Stimulated activated CD8-positive, alpha-beta memory T cell treated with anti-CD3 and anti-CD28 coated beads, Interleukin-4, amount 100 ng/mL, for 1 hour (primary cell): ENCODE measurements at places on chromosomes 5 and 9.

DNA sequence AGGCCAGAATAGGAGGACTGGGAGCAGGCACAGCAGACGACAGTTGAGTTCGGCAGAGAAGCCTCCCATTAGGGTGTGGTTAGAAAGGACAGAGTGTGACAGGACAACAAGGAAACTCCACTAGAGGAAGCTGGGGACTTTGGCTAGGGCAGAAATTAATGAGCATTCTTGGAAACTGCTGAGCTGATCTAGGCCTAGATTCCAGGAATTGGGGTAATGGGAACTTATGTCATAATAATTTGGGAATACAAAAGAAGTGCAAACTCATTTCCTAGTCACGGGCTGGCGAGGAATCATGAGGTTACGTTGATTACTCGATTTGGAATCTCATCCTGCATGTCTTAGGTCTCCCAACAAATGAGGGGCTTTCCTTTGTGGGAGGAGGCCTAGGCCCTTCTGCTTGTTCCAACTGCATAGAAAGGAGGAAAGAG lies 144.6 kb upstream of the RPS23 start:
- no peak for DNase-seq

DNA sequence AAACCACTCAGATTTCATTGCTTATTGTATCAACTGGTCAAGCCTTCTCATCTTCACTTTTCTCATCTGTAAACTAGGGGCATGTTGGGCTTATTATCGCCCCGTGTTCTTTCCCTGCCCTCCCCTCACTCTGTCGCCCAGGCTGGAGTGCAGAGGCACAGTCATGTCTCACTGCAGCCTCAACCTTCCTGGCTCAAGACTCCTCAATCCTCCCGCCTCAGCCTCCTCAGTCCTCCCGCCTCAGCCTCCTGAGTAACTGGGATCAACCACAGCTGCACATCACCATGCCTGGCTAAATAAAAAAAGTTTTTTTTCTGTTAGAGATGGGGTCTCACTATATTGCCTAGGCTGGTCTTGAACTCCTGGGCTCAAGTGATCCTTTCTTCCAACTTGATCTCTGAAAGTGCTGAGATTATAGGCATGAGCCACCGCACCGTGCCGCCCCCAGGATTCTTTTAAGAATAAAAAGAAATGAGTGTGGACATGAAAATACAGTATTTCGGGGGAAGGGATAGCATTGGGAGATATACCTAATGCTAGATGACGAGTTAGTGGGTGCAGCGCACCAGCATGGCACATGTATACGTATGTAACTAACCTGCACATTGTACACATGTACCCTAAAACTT lies 2.0 kb downstream of the MAML1 start:
- no peak for DNase-seq

DNA sequence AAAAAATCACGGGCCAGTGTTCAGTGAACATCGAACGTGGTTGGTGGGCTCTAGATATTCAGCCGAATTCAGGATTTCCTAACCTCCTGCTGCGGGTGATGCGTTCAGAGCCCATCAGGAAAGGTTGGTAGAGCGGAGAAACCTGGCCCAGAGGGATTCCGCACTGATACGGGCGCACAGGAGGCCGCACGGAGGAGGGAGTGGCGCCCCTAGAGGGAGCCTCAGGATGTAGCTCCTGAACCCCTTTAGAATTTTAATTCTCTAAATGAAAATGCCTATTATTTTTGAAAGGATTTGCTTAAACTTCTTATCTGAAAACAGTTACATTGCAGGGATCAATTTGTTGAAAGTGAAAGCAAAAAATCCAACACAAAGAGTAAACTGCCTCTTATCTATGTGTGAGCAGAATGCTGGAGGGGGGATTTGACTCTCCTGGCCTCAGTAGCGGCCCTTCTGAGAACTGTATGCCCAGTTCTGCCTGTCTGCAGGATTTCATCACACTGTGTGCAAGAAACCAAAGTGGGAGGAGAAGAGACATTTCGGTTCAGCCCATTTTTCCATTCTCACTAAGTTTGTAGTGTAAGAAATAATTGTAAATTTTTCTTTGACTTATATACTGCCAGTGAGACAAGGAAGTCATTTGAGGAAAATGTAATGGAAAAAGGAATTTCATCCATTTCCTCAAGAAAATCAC lies 75.9 kb downstream of the TENT4A start:
- no peak for DNase-seq

DNA sequence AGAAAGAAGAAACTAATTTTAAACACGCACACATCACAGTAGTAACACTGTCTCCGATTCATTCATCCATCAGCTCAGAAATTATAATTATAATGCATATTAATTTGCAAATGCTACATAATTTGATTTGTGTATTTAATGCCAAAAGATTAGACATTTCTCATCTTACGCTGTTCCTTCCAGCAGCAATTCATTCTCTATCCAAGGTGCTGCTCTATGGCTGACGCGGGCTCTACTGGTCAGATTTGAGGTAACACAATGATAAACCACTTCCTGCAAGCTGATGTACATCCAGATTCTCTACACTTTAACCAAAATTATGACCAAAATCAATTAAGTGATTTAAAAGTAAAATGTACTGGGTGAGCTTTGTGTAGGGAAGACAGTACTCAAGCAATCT lies 77.9 kb upstream of the ICE1 start:
- no peak for DNase-seq

DNA sequence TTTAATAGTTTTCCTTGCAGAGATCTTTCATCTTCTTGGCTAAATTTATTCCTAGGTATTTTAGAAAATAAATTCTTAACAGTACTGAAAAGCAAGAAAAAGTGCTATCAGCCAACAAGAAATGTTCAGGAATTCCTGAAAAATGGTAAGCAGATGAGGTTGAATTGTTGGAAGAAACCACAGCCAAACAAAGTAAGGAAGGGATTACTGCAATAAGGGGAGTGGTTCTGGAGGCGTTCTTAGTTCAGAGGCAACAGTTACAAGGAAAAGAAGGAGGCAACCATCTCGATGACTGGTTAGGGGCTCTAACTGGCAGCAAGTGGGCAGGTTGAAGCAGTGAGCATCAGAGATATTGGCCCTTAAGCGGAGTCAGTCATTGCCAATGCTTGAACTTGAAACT lies 12.8 kb upstream of the OR13J1 start:
- DNase-seq, result no peak

DNA sequence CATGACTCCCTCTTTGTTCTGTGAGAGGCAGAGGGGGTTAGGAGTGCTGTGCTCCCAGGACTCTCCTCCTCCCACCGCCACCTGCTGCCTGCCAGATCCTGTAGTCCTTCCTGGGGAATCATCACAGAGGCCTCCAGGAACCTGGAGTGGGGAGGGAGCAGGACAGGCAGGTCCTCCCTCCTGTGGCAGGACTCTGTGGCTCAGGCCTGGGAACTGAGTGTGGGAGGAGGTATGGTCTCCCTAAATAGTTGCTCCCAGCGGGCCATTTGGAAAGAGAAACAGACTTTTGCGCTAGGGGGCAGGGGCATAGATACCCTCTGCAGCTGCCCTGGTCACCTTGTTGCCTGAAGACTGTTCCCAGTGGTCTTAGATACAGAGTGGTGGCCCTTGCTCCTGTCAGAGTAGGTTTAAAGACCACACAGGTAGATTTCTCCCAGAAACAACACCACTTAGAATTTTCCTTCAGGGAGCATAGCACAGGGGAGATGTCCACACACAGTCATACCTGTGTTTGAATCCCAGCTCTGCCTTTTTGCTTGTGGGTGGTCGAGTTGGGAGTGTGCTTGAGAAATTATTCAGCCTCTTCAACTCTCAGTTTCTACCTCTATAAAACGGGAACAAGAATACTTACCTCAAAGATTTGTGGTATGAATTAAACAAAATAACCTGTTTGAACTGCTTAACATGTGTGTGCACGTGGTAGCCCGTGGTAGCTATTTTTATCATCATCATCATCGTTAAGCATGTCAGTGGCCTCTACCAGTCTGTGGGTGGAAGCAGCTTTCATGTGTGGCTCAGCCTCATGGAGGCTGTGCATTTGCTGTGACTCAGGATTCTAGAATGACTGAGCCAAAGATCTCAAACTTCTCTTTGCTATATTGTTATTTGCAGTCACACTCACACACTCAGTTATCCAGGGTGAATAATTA lies 55.8 kb downstream of the SLC22A5 start:
- DNase-seq, result no peak

GRCh38 chr5:18202164-18202563 lies 567.9 kb downstream of the TAF11L14 start:
- DNase-seq, result no peak

DNA sequence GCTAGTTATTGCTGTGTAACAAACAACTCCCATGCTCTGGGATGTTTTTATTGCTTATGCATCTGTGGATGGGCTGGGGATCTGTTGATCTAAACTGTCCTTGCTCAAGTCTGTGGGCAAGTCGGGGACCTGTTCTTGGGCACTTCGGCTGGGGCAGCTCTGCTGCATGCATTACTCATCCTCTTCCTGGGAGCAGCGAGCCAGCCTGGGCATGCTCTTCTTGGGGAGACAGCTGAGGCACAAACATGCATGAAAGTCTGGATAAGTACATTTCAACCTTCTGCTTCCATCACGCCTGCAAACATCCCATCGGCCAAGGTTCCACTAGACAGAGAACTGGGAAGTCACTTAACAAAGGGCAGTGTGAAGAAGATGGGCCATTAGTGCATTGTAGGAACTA lies 66.3 kb downstream of the ANKRD33B start:
- DNase-seq, result no peak

DNA sequence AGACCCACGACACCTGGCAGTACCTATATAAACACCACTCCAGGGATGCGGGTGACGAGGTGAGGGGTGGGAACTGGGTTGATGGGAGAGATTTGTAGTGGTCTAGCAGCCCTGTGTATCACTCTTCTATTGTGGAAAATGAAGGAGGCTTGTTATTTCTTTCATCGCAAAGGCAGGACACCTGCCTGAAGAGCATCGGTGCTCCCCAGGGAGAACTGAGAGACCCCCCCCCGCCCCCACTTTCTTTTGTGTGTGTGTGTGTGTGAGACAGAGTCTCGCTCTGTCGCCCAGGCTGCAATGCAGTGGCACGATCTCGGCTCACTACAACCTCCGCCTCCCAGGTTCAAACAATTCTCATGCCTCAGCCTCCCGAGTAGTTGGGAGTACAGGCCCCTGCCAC lies 8.3 kb upstream of the WDR5 start:
- no peak for DNase-seq

DNA sequence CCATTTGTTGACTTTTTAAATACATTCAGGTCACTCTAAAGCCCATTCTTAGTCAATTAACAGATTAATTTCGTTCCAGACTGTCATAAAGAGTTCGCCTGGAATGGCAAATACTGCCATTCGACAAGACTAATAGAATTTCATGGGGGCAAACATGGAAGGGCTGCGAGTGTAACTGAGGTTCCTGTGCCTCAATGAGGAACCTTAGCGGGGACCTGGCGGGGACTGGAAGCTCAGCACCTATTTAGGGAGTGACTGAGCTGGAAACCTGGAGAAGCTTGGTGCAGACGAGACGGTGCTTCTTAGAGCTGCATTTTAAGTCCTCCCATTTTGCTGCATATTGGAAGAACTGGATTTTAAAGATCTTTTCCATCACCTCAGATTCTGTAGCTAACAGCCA lies 3.4 kb downstream of the VCAN start:
- no peak for DNase-seq

DNA sequence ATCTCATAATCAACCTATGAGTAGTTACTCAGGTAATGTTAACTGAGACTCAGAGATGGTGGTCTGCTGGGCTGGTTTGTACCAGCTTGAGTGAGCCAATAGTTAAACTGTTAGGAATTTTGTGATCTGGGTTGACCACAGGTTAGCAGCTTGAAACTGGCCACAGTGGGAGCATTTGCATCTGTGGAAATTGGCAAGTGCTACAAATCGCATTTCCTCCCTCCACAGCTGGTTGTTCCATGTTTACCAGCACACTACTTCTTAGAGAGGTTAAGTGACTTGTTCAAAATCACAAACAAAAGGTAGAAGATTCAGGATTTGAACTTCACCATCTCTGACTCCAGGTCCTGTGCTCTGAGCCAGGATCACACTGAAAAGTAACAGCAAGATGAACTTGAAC lies 446.9 kb upstream of the CLINT1 start:
- no peak for DNase-seq

- no peak for DNase-seq
Observed at GRCh38 chr9:14307989-14308852, 5.7 kb downstream of the NFIB start.

- no peak for DNase-seq
Observed at GRCh38 chr9:130583271-130583670, 3.9 kb downstream of the FUBP3 start.

DNA sequence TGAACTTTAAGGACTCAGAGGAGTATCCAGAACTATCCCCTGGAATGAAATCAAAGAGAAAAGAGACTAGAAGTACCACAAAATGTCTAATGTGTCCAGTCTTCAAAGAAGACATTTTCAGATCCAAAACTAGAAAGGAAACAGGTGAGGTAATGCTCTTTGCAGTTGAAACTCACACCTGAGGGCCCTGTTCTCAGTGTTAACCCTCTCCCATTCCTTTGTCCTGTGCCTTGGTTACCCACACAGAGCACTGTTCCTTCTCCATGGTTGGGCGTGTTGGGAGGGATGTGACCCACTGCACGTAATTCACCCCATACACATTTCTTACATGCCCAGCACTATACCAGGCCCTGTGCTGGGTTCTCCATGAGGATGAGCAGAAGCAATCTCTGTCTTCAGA lies 21.3 kb downstream of the MSANTD3 start:
- DNase-seq, result no peak

- DNase-seq, result no peak
Observed at GRCh38 chr5:56622141-56622540, 193.2 kb upstream of the MAP3K1 start.

- DNase-seq, result no peak
Observed at GRCh38 chr9:117488659-117489058, 73.8 kb upstream of the ASTN2 start.

GRCh38 chr5:140497897-140498296 lies 49.6 kb upstream of the EIF4EBP3 start:
- DNase-seq, result no peak

DNA sequence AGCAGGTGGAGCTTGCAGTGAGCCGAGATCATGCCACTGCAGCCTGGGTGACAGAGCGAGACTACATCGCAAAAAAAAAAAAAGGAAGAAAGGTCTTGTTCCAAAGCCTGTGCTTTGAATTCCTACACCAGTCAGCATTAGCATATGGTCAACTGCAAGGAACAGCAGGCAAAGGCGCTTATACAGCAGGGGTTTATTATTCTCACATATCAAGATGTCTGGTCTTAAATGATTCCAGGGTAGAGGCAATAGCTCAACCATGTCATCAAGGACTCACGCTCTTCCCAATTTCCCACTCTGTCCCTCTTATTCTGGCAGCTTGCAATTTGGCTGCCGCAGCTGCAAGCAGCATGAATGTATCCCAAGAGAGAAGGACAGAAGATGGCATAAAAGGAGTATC lies 28.6 kb upstream of the HRH2 start:
- DNase-seq, result no peak

DNA sequence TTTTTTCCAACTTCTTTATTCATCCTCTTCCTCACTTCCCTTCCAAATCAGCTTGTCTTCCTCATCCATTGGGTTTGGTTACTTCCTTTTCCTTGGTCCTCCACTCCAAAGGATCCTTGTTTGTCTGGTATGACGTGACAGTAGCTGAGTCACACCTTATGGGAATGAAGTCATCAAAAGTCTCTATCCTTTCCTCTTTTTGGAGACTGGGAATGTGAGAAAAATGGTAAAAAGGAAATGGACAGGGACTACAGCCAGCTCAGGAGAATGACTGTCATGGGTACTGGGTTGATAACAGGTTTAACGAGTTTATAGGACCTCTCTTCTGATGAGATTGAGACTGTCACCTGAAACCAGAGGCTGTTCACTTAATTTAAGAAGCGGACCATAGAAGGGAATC lies 76.2 kb upstream of the MYO10 start:
- no peak for DNase-seq

GRCh38 chr5:27103486-27103885 lies 65.1 kb upstream of the CDH9 start:
- DNase-seq, result no peak
